ENCODE measurements at places on chromosomes 5 and 9.
A peak's percentile ranks its signal among the peaks of the same experiment; 100 is the strongest.

- DNase-seq, result no peak
Measured at GRCh38 chr9:116549786-116550660, 137.1 kb upstream of the TRIM32 start.

DNA sequence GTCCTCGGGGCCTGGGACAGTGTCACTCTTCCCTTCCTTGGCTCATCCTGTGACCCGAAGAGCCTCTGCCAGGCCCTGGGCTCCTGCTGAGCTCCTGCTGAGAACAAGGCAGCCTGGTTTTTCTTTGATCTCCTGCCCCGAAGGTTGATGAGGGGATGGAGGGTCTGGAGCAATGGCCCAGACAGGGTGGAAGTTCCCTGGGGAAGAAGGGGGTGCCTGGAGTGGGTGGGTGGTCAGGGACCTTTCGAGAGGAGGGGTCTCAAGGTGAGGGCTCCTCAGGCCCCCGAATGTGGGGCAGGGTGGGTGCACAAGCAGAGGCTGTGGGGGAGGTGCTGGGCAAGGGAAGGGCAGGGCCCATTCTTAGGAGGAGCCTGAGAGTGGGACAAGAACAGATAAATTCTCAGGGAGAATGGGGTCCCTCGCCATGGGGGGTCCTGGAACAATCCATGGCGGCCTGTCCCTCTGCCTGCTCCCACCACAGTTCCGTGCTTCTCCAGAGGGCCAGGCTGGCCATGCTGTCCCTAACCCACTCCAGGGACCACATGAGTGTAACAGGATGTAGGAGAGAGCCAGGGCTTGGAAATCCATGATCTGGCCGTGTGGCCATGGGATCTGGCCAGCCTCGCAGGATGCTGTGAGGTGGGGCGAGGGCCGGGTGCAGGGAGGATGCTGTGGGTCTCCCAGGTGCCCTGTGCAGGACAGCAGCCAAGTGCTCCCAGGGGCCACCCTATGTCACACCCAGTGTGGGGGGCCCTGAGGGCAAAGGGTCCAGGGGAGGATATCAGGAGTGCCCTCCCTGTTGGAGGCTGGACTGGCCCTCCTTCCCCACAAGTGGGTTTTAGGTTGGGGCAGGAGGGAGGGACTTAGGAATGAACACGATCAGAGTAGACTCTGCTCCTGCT is 128.5 kb upstream of the LPCAT1 start:
- DNase-seq, result no peak

DNA sequence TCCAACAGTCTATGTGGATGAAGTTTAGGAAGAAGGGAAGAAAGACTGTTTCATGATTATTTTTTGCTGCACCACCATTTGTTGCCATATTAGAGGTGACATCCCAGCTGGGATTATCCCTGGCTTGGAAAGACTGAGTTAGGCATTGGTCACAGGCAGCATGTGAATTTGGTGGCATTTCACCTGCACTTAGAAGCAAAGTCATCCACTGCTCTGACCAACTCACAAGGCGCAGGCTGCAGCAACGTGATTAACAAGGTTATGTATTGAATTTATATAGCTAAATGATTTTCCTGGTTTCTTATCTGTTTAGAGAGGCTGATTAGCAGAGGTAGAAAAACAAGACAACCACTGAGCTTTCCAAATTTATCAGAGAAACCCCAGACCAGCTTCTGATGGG is 2.7 kb downstream of the FYB1 start:
- DNase-seq, result no peak

GRCh38 chr5:106940986-106941385 is 729.8 kb downstream of the EFNA5 start:
- DNase-seq, result no peak

DNA sequence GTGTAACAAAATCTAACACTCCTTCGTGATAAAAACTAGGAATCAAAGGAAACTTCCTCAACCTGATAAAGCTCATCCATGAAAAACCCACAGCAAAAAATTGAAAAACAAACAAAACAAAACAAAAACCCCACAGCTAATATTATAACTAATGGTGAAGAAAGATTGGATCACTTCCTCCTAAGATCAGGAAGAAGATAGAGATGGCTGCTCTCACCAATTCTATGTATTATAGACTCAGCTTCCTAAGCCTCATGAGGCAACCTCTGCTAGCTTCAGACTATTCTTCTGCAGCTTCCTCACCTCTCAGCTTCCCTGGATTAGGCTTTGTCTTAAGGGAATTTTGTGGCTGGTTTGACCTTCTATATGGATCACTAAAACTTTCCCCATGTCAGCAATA is 40.1 kb downstream of the PHAX start:
- no peak for DNase-seq

DNA sequence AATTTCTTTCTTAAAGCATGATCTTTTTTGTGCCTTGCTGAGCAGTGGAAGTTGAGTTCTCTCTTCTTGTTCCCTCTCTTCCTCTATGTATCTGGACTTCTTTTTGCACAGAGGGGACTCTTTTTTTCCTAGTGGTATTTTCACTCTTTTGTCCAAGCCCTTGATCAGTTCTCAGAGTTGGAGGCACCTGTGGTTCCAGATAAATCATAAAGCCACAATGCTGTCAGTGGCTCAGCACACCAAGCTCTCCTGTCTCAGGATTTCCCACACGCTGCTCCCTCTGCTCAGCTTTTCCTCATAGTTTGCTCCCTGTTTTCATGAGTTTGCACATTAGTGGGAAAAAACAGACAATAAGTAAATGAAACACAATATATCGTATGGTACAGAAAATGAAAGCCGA is 110.3 kb upstream of the ZNF608 start:
- DNase-seq, result no peak

DNA sequence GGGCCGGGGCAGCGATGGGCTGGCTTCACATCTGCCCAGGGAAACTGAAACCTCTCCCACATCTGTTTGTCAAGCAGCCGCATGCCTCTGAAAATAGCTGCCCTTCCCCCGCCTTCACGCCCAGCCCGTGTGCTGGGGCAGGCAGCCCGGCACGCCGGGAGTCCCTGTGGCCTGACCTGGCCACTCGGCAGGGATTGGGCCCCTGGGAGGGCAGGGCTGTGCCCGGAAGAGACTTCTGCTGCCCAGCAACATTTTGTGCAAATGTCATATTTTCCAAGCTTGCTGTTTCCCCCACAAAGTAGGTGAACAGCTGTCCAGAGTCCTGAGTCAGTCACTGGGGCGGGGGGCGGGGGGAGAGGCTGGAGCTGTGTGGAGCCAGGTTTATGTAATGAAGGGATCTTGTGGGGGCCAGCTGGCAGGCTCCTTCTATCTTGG is 8.2 kb downstream of the COL27A1 start:
- DNase-seq, result no peak

DNA sequence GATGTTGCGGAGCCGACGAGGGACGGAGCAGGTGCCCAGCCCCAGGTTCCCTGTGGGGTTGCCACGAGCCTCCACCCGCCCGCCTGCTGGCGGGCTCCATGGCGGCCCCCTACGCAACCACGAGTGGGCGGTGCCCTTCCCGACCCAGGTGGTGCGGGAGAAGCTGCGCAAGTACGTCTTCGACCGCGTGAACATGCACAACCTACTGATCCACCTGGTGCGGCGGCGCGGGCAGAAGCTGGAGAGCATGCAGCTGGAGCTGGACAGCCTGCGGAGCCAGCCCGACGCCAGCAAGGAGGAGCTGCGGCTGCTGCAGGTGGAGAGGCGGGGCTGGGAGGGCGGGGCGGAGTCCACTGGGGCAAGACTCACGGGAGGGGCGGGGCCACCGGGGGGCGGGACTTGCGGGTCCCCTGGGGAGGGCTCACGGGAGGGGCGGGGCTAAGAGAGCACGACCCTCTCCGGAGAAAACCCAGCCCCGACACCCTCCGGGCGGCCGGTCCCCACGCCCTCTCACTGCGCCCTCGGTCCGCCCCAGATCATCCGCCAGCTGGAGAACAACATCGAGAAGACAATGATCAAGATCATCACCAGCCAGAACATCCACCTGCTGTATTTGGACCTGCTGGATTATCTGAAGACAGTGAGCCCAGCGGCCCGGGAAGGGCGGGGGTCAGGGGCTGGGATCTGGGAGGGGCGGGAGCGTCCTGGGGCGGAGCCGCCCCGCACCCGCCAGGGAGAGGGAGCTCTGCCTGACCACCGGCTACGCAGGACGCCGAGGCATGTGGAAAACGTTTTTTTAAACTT is 3.9 kb downstream of the CCDC183 start:
- DNase-seq, result peak; percentile 96

GRCh38 chr5:43270645-43271044 is 42.6 kb downstream of the HMGCS1 start:
- DNase-seq, result no peak

DNA sequence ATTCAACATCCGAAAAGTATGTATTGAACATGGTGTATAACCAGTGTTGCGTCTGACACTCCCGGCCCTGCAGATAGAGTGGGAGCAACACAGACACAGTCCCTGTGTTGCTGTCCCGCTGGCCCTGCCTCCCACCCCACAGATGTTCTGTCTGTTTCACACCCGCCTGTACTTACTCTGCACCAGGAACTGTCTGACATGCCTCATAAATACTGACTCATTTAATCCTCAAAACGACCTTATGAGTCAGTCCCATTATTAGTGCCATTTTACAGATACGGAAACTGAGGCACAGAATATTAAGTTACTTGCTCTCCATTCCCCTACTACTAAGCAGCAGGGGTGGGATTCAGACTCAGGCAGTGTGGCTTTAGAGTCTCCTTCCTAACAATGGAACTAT is 109.8 kb upstream of the NFIL3 start:
- no peak for DNase-seq

DNA sequence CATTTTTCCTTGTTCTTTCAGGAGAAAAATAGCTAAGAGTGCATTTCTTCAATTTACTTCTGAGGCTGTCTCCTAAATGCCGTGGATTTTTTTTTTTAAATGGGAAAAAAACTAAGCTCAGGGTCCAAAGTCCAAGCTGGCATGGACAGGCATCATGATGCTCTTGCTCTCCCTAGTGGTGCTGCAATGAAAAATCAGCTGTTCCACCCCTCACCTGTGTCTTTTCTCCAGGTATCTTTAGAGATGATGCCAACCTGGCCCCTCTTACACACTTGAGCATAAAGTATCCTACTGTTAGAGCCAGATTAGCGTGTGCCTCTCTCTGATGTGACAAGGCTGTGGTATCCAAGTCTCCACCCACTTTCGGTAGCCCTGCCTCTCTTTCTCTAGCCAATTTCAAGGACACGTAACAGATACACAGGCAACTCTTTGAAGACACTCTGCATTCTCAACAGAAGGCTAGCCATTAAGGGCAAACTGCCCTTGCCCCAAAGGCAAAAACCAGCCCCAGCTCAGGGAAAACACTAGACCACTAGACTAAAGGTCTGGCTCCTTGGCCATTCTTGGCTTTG is 208.8 kb downstream of the SAXO1 start:
- no peak for DNase-seq

DNA sequence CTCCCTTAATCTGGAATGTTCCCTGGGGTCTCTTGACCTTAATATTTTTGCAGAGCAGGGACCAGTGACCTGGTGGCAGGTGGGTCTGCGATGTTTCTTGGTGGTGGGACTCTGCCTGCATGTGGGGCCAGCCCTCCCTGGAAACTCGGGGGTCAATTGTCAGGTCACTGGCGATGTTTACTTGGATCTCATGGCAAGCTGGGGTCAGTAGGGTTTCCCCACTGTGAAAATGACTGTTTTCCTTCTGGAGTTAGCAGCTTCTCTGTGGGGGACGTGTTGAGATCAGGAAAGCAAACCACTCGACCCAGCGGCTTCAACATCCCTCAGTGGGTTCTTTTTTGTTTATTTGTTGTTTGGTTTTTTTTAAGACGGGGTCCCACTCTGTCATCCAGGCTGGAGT is 73.9 kb downstream of the KCNT1 start:
- no peak for DNase-seq

- no peak for DNase-seq
Measured at GRCh38 chr5:132641841-132642240, 16.1 kb upstream of the IL13 start.

DNA sequence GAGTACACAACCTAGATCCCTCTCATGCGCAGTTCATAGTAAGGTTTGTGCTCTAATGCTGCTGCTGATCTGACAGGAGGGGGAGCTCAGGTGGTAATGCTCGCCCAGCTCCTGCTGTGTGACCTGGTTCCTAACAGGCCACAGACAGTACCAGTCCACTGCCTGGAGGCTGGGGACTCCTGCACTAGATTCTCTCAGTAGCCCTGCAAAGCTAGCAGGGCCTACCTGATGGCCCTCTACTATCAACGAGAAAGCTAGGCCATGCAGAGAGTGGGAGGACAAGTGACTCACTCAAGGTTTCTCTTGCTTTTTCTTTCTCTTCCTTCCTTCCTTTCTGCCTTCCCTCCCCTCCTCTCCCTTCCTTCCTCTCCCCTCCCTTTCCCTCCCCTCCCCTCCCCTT is 55.1 kb upstream of the TEX48 start:
- DNase-seq, result no peak

DNA sequence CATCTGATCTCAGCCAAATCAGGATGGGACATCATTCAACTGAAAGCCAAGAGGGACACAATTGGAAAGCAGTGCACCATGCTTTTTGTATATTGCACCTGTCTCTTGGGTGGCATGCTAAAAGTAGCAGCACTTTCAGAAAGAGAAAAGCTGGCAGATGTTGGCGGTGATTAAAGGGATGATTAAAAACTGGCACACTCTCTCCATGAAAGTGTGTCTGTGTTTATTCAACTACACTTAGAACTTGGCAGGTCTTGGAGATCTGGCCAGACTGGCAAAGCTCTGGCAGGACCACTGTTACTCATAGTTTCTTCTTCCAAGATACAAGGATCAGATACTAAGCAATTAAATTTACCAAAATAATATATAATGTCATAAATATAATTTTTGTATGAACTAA is 112.9 kb upstream of the ELAVL2 start:
- no peak for DNase-seq

All from activated naive CD4-positive, alpha-beta T cell (primary cell).